ENCODE measurements at places on chromosomes 16 and 17.
A peak's percentile ranks its signal among the peaks of the same experiment; 100 is the strongest.

GRCh38 chr16:10373556-10373955 lies 12.3 kb upstream of the ATF7IP2 start:
- DNase-seq = no peak

DNA sequence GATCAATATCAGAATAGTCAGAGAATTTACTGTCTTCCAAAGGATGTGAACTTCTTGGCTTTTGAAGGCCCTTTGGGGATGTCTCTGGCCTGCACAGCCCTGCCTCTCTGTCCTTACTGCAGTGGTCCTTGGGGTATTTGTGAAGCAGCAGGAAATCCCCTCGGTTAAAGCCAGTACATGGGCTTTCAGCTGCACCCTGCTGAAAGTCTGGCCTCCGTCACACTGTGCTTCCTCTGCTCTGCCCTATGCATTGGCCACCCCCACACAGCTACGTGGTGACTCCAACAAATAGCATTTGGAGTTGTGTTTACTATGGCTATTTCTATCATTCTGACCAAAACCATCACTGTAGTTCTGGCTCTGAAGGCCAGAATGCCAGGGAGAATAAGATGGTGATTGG lies 21.2 kb downstream of the SYCE1L start:
- DNase-seq = no peak

DNA sequence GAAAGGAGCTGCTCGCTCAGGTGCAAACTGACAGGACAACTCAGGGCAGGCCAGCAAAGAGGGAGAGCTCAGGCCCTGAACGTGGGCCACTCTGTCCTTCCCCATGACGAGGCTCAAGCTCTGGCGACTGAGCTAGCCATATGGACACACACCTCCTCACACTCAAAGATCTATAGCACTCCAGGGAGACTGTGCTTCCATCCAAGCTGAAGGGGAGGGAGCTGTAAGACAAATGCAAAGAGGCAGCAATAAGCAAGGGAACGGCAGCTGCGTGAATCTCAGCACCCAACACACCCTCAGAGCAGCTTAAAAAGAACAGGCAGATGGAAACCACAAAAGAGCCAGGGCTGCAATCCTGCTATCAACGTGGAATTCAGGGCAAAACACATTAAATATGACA lies 13.5 kb downstream of the NUDT16L1 start:
- DNase-seq = no peak

DNA sequence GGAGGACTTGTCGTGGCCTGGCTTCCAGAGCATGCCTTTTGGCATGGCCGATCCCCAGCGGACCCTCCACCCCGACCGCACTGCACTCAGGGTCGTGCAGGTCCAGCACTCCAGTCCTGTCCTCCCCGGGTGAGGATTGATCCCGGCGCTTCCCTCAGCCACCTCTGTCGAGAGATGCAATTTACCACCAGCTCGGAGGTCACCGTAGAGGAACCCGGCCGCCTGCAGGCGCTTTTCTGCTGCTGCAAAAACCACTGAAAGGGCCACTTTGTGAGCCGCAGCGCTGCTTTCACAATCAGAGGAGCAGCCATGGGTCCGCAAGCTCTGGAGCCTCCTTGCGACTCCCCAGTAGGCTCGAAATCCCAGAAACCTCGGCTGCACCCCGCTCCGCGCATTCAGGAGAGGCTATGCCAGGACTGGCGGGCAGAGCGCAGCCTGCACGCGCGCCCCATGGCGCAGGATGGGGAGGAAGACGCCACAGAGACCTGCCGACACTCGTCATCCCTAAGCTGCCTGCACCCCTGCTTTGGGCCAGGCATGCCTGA lies 134.2 kb downstream of the HS3ST2 start:
- no peak for DNase-seq

GRCh38 chr17:1686086-1686485 lies 1.4 kb upstream of the PRPF8 start:
- DNase-seq = no peak

- peak; percentile 16 for DNase-seq
Observed at GRCh38 chr17:17416400-17417360, 60.1 kb upstream of the MED9 start.

GRCh38 chr17:68682903-68683302 lies 81.7 kb upstream of the FAM20A start:
- DNase-seq = peak; percentile 47

DNA sequence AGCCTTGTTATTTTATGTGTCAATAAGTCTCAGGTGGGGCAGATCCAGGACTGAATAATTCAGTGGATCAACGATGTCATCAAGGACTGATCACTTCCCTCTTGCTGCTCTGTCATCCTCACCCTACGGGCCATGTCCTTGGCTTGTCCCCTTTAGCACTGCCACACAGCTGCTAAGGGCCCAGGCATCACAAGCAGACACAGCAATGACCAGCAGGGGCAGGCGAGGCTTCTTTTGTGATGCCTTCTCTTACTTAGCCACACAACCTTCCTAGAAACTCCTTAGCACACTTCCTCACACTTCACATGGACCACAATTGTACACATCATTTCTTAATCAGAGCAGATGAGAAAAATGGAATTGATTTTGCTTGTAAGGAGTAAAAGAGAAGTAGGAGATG lies 356.3 kb upstream of the SOX9 start:
- DNase-seq = no peak

DNA sequence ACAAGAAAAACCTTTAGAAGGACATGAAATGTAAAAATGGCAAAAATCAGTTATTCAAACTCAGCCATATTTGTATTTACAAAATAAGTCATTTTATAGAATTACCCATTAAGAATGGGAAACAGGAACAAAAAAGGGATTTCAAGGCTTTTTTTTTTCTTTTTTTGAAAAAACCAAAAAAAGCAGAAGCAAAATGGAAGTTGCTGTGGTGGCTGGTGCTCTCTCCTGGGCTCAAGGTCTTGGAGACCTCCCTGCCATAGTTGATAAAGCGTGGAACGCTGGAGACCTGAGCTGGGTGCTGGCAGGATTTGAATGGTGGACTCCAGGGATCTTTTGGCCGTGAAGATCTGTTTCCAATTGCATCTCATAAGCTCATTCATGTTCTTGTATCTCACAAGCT lies 3.1 kb downstream of the PLCG2 start:
- no peak for DNase-seq

GRCh38 chr17:75848523-75849278 lies 4.5 kb upstream of the UNC13D start:
- peak; percentile 54 for DNase-seq

GRCh38 chr16:27838536-27839175 lies 224.9 kb downstream of the GSG1L start:
- DNase-seq = no peak

- no peak for DNase-seq
Observed at GRCh38 chr16:55853114-55853513, 20.2 kb upstream of the CES1 start.

DNA sequence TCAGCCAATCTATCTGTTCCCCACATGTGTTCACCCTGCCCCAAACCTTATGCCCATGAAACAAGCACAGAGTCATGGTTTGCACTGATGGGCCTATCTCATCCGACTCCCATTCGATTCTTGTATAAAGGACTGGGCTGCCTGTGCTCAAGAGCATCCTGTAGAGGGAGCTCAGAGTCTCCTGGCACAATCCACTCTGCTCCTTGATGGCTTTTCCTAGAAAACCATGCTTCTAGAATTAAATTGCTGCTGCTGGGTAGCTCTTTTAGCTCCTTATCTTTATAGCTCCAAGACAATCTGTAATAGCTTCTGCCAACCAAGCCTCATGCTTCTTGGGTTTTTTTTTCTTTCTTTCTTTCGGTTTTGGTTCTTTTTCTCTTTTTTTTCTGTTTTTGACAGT lies 9.7 kb downstream of the ZNF19 start:
- DNase-seq = peak; percentile 1

DNA sequence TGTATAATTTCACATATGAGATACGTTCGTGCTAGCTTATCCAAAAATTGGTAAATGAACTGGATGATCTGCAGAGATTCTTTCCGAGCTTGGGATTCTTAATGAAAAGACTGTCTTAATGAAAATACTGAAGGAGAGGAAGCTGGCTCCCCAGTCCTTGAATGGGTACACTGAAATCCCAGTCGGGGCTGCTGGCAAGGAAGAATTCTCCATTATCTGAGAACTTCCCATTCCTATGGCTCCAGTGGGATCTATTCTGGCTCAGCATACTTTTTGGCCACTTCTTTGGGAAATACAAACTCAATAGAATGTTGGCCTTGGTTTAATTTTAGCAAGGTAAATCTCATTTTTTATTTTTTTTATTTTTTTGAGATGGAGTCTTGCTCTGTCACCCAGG lies 23.7 kb upstream of the SLC35B1 start:
- DNase-seq = no peak

- no peak for DNase-seq
Observed at GRCh38 chr17:38885728-38886642, 16.1 kb downstream of the LASP1 start.

GRCh38 chr17:19502517-19502916 lies 31.1 kb upstream of the SLC47A1 start:
- DNase-seq = no peak

- DNase-seq = no peak
Observed at GRCh38 chr16:17367923-17368322, 102.8 kb downstream of the XYLT1 start.

DNA sequence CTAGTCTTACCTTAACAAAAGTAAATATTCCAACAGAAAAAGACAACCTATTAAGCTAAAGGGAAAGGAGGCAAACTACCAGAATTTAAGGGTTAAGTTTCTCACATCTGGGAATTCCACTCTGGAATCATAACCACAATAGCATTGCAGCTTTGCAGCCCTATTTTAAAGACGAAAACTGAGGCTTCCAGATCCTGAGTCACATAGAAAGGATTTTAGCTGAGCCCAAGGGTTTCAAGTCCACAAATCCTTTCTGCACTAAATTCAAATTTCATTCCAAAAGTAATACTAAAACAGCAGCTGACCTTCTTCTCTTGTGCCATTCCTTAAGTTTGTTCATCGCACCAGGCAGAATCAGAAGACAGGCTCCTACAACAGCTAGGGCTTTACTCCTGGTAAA lies 17.8 kb downstream of the XYLT1 start:
- no peak for DNase-seq

DNA sequence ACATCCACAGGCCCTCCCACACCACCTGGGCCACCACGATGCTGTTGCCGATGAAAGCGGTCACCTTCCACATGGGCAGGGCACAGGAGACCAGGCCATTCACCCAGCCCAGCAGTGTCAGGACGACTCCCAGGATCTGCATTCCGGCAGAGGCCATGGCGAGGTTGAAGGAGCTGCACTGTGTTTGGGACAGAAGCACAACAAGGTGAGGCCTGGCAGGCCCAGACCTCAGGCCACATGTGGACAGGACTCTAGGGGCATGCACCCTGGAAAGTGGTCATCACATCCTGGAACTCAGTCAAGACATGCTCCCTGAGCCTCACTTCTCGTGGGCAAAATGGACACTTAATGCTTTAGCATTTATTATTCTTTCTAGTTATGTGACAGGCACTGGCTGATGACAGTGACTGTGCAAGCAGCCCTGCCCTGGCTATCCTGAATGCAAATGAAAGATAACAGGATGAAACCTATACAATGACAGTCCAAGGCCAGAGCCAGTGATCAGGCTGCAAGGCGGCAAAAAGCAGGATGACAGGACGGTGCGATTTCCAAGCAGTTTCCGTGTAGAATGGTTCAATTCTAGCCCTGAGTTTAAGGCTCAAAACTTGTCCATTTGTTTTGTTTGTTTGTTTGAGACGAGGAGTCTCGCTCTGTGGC lies 2.0 kb downstream of the CLDN6 start:
- DNase-seq = no peak

GRCh38 chr17:48491527-48492273 lies 39.1 kb downstream of the HOXB1 start:
- DNase-seq = no peak

- DNase-seq = no peak
Observed at GRCh38 chr16:17103216-17103615, 367.5 kb downstream of the XYLT1 start.

DNA sequence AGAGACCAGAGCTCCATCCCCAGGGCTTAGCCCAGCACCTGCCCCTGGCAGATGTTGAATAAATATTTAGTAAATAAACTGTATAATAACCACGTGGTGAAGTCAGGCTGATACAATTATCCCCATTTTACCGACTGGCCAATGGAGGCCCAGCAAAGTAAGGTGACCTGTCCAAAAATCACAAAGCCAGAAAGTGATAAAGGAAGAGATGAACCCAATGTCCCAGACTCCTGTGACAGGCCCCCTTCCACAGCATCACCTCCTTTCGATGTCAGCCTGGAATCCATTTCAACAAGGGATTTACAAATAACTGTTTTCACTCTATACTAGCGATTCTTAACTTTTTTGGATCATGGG lies 5.5 kb downstream of the TVP23A start:
- no peak for DNase-seq

GRCh38 chr17:74126959-74127358 lies 76.5 kb upstream of the RPL38 start:
- DNase-seq = no peak

- DNase-seq = no peak
Observed at GRCh38 chr16:71460236-71460635, 1.8 kb downstream of the ZNF23 start.

DNA sequence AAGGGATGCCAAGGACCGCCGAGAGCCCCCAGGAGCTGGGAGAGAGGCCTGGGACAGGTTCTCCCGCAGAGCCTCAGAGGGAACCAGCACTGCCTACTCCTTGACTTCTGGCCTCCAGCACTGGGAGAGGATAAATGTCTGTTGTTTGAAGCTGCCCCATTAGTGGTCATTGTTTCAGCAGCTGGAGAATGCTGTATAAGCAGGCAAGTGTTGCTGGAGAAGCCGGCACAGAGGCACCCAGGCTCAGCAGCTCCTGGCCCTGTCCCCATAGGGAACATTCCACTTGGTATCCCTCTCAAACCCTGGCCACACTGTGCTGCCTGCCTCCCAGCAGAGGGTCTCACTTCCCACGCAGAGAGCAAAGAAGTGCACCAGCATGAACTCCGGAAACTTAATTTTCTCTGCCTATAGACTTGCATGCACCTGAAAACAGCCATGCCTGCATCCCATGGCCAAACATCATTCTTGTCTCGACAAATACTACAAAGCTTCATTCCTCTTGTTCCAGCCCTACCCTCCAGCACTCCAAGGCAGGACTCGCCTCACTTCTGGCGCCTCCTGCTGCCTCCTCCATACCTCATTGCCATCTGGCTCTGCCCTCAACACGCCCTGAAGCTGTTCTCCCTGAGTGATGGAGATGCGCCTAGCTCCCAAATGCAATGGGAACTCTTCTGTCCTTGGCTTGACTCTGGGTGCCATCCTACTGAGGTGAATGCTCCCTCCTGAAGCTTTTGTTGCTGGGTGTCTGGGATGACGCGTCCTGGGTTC lies 88.1 kb downstream of the DNAH17 start:
- DNase-seq = no peak

- no peak for DNase-seq
Observed at GRCh38 chr16:70699696-70700095, 13.8 kb upstream of the MTSS2 start.

- DNase-seq = no peak
Observed at GRCh38 chr16:88754912-88755744, 29.9 kb downstream of the PIEZO1 start.

- DNase-seq = no peak
Observed at GRCh38 chr17:35315283-35315682, 58.1 kb downstream of the SLFN11 start.

Measured in COR-L47 (cell line).